CD4-positive, alpha-beta T cell (primary cell): ENCODE measurements at places on chromosomes 13 and 19. TPM values are rescaled to one million over a fixed set of nuclear protein-coding genes. Genes with fewer than 3 reads are reported as not detected.

ISYNA1 gene
- total RNA-seq, result 34.1 TPM

ZSCAN4 gene
- total RNA-seq, result not detected

DNA sequence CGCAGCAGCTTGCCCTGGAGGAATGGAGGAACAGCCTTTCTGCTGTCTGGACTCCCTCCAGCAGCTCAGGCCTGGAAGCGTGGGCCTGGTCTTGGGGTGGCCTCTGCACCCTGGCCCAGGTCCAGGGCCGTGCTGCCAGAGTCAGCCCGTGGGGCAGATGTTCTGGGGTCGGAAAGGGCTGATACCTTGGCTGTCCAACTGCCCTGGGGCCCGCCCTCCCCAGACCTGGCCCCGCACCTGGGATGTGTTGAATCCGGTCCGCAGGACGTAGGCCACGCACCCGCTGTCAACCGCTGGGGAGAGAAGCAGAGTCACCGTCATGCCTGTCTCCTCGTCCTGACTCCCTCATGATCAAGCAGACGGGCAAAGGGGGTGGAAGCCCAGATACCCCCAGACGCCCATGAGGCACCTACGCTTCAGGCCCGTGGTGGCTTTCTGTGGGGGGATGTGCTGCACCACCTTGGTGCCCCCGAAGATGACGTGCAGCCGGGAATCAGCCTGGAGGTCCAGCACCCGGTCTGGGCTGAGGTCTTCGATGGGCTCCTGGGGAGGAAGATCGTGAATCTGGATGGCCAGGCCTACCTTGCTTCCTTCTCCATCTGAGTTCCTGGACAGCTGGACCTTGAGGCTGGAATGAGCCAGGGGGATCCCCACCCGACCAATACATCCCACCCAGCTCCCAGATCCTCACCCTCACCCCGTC lies 7.7 kb downstream of the ATP13A1 start:
- peaks cover 90% of the 10 kb centered on the region for H3K36me3 ChIP-seq
- no peaks in the 10 kb centered on the region for H3K27me3 ChIP-seq
- no peak overlapping the region for H3K27ac ChIP-seq
- DNase-seq, result no peak

GRCh38 chr19:39246951-39247669 lies 1.5 kb downstream of the IFNL4 start:
- no peak overlapping the region for H3K27ac ChIP-seq
- H3K36me3 ChIP-seq, result no peaks in the 10 kb centered on the region
- H3K4me3 ChIP-seq, result peak overlapping the region; percentile 10
- DNase-seq, result no peak

DNA sequence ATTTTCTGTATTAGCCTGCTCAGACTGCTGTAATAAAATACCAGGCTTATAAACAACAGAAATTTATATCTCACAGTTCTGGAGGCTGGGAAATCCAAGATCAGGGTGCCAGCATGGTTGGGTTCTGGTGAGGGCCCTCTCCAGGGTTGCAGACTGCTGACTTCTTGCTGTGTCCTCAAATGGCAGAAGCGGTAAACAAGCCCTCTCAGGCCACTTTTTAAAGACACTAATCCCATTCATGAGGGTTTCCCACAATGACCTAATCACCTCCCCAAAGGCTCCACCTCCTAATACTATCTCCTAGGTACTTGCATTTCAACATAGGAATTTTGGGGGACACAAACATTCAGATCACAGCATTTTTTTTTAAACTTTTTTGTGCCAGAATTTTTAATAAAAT lies 159.3 kb downstream of the PDS5B start:
- H3K36me3 ChIP-seq, result peaks cover 36% of the 10 kb centered on the region
- DNase-seq, result no peak
- H3K27me3 ChIP-seq, result no peaks in the 10 kb centered on the region
- H3K27ac ChIP-seq, result no peak overlapping the region

DNA sequence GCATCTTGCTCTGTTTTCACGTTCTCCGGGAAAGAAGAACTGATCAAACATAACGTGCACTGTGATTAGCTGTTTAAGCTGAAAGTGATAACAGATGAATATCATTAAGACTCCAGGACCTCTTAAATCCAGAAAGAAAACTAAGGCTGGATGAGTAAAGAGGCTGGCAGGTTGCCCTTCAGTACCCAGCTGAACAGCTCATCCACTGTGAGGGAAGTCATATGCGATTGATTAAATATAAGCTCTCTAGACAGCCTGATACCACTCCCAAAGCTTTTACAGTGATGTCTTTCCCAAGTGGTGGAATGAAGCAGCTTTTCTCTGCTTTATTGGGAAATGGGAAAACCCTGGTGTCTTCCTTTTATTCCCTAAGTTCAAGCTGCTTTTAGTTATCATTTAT lies 116.9 kb downstream of the EFNB2 start:
- no peak for DNase-seq
- no peak overlapping the region for H3K4me3 ChIP-seq
- no peak overlapping the region for H3K27ac ChIP-seq
- no peaks in the 10 kb centered on the region for H3K36me3 ChIP-seq
- H3K4me1 ChIP-seq, result no peaks in the 10 kb centered on the region

GRCh38 chr19:27635401-27635800 lies 1577.5 kb downstream of the UQCRFS1 start:
- H3K4me3 ChIP-seq, result no peak overlapping the region
- H3K36me3 ChIP-seq, result no peaks in the 10 kb centered on the region
- no peak for DNase-seq
- H3K27me3 ChIP-seq, result no peaks in the 10 kb centered on the region
